ENCODE measurements at places on chromosomes 1 and 21.

- no peak for DNase-seq
Measured at GRCh38 chr1:70485624-70486023, 74.6 kb downstream of the CTH start.

DNA sequence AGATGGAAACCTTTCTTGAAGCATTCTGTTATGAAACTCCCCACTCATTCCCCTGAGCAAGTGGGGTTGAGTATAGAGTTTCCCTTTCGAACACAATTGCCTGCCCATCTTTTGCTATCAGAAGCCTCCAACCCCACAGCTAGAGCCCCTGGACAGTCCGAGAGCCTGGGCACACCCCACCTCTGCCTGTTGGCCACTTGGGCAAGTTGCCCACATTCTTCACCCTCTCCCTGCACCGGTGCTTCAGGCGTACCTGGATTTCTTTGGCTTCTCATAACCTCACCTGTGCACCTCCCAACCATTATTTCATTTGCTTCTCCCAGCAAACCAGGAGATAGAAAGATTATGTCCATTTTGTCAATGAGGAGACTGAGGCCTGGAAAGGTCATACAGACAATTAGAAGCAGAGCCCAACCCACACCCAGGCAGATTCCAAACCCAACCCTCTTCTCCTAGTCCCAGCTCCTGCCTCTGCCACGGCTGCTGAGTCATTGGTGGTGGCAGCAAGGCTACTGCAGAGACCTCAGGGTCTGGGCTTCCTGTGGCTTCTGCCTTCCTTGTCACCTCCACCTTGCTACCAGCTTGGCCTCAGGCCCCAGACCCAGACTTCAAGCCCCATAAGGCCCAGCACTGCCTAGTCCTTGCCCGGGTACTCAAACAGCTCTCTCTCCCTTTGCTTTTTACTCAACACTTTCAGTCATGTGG is 118.7 kb upstream of the ZBTB40 start:
- no peak for DNase-seq

GRCh38 chr1:201429736-201430501 is 8.4 kb upstream of the TNNI1 start:
- DNase-seq: no peak

- no peak for DNase-seq
Measured at GRCh38 chr1:41498804-41499203, 14.3 kb upstream of the EDN2 start.

DNA sequence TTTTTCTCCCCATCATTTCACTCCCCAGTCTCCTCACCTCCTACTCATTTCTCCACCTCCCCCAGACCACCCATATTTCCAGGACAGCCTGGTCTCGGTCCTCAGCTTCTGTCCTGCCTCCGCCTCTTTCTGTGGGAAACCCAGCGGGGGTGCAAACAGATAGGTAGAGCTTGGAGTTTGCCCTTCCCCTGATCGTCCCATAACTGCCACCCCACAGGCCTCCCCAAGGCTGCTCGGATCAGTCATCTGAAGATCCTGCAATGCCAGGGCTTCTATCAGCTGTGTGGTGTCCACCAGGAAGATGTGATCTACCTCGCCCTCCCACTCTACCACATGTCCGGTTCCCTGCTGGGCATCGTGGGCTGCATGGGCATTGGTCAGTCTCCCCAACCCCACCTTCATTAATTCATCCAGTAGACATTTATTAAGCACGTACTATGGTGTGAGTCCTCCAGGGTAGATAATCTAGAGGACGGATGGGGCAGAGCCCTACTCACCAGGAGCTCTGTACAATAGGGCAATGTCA is 1.7 kb downstream of the SLC27A3 start:
- DNase-seq: no peak

DNA sequence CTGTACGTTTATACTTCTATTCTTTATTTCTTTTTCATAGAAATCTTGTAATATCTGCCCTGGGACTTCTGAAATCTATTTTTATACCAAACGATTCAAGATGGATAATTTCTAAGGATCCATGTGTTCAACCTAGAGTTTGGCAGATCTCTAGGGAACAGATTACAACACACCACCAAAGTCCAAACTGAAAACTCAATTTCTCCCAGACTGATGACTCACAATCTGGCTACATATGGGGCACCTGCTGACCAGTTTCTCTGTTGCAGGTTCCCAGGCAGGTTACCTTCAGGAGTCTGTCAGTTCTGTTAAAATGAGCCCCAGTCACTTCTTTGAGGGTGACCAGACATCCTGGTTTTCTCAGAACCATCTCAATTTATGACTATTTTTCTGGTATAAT is 439.4 kb downstream of the GPATCH2 start:
- DNase-seq: no peak

DNA sequence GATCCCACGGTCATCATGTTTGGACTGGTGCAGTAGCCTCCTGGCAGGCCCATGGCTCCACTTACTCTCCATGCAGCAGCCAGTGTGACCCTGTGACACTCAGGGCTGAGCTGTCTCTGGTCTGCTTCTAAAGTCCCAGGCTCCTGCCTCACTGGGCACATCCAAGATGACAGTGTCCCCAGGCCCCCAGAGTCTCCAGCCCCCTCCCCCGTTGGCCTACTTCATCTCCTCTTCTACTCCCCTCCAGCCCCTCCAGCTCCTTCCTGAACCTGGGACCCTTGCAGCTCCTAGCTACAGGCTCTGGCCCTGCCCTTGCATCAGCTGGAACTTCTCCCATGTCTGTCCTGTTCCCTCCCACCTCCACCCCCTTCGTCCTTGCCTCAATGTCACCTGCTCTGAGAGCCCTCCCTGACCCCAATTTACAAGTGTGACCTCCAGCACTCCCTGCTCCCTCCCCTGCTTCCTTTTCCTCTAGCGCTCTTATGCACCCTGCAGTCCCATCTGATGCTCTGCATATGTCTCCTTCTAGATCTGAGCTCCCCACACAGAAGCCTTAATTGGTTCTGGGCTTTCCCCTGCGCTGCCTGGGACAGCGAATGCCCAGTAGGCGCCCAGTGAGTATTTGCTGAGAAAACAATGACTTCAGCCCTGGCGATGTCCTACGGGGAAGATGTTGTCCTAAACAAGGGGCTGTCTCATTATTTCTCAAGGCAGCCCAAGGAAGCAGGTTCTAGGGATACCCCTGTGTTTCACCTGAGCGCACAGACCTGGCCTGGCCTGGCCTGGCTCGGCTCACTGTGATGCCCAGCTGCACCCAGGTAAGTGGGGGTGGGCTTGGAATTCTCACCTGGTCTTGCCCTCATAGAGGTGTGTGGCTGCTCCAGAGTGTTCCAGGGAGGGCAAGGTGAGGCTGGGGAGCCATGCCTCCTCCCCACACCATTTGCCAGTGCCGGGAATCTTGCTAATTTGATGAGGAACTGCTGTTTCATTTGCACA is 600.6 kb downstream of the PTPRU start:
- no peak for DNase-seq

GRCh38 chr21:41064334-41064791 is 103.6 kb upstream of the BACE2 start:
- no peak for DNase-seq

DNA sequence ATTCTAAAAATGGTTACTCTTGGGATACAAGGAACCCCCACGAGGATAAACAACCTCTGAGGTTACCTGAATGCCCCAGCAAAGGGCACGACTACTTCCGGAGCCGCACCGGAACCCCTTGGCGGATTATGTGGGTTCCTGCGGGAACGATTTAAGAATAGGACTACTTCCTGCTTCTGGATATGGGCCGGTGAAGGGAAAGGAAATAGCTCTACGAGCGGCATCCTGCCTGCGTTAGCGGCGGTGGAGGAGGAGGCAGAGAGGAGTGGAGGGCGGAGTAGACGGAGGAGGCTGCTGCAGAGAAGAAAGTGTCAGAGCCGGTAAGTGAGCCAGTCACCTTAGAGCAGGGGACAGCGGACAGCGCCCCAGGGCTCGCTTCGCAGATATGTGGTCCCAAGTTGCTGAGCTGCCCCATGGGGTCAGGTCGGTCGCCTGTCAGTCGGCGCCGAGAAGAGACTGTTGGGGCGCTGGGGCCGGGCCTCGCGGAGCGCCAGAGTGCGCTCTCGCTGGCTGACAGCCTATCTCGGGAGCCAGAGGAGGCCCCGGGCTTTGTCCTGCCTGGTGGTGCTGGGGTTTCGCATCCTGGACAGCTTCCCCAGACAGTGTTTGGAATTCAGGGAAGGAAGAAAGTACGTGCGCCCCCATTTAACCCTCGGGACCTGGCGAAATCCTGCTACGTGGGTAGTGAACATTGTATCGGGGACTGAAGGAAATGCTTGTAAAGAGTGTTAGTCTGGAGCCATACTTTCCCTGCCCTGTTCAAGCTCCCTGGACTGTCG is at the start of gene KLHL20:
TSS of gene KLHL20 (plus strand) at position 223 of the 779 bp plus-strand sequence. CDS start 1,063 bp downstream, outside the sequence.
- peak; percentile 88 for DNase-seq
